ENCODE measurements at places on chromosomes 11 and 22.

GRCh38 chr22:32706149-32706548, 95.4 kb upstream of the TIMP3 start:
- DNase-seq, result no peak

GRCh38 chr11:86314636-86315035, 12.6 kb downstream of the HIKESHI start:
- DNase-seq, result no peak

DNA sequence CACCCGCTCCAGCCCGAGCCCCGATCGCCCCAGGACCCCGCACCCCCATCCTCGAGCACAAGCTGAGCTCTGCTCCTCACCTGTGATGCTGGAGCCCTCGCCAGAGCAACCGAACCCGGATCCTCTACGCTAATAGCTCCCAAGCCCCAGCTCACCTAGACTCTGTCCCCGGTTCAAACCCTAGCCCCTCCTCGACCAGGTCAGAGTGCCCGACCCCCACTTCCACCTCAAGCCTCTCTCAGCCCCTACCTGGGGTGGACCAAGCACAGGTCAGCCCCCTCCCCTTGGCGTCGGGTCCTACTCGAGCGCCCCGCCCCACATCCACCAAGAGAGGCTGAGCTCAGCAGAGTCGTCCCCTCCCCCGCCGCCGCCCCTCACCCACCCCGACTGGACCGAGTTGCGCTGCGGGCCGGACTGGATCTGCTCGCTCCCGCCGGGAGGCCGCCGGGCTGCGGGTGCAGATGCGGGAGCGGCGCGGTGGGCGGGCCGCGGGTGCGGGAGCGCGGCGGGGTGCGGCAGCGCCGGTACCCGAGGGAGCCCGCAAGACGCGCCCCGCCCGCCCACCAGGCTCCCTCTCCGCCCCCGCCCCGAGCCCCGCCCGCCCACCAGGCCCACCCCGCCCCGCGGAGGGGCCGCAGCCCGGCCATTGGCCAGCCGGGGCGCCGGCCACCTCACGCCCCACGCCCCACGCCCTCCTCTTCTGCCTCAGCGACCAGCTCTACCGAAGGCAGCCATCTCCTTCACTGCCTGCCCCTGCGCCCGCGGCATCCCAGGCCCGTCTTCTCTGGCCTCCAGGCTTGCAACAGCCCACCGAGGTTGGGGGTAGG, 577 bp upstream of the DKK3 start:
- peak; percentile 6 for DNase-seq

GRCh38 chr22:20240447-20240764, 27.7 kb downstream of the RTN4R start:
- DNase-seq, result no peak

- DNase-seq, result no peak
Measured at GRCh38 chr11:76237914-76238313, 31.6 kb upstream of the WNT11 start.

DNA sequence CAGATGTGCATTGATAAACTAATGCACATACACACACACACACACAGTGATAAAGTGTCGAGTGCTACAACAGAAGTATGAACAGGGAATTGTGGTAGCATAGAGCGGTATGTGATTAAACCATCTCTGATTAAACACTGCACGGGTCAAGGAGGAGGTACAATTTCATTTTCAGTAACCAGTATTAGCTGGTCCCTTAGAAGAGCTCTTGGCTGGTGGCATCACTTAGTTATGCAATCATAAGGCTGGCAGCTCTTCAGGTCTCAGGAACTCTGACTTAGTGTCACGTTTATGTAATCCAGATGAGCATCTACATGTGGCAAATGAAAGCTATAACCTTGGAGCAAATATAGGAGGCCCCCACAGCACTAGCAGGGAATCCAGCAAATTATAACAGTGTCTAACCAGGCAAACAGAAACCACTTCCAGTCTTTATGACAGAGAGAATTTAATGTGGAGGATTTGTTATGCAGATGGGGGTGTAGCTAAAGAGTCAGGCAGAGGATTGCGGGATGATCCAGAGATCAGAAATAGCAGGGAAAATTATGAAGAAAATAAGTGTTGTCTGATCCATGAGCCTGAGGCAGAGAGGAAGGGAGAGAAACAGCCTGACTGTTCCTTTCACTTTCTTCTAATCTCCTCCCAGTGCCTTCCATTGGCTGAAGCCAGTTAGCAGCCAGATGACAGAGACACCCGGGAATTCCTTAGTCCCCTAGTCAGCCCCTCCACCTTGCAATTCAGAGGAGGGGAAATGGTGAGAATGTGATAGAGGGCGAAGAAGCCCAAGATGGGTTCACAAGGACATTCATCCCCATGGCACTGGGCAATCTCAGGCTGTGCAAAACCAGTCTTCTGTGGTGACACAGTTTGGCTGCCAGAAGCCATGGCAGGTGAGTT, 533.1 kb upstream of the TENM4 start:
- no peak for DNase-seq

GRCh38 chr11:46667043-46667481, 33.4 kb downstream of the ARHGAP1 start:
- no peak for DNase-seq

GRCh38 chr11:111569476-111569875, 29.0 kb downstream of the LAYN start:
- DNase-seq, result no peak

GRCh38 chr11:99988471-99988837, 698.6 kb upstream of the ARHGAP42 start:
- no peak for DNase-seq

DNA sequence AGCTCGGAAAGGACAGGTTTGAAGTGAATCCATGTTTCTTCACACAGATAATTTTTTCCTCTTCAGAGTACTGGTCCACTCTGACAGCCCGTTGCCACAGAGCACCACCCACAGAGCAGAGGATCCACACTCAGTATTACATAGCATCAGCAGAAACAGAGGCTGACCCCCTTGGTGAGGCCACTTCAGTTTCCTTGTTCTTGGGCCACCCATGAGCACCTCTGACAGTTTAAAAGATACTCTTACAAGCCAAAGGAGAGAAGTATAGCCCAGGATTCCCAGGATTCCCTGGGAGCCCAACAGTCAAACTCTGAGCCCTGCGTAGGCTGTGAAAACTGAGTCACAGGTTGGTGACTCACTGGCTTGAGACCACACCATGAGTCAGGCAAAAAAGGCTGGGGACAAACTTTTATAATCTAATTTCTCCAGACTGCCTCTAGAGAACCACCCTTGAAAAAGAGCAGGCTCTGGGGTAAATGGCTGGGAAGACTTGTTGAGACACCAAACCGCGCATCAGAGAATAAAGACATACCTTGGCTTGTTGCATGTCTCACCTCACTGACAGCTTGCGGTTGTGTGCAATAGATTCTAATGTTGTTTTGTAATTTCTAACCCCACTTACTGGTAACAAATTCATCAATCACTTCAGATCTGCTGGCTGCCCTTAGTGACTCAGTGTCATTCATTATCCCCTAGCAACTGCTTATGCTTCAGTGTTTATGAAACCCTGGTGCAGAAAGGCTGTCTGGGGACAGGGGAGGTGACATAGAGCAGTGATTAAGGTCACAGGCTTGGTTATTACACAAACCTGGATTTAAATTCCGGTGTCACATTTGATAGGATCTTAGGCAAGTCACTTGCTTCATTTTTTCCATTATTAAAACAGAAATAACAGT, 56.9 kb upstream of the PRSS23 start:
- DNase-seq, result no peak

GRCh38 chr22:17717708-17718107, 56.6 kb downstream of the BID start:
- DNase-seq, result no peak

- DNase-seq, result no peak
Measured at GRCh38 chr11:8765294-8765693, 82.7 kb downstream of the RPL27A start.

GRCh38 chr11:130216221-130216550, 56.6 kb downstream of the ST14 start:
- DNase-seq, result no peak

DNA sequence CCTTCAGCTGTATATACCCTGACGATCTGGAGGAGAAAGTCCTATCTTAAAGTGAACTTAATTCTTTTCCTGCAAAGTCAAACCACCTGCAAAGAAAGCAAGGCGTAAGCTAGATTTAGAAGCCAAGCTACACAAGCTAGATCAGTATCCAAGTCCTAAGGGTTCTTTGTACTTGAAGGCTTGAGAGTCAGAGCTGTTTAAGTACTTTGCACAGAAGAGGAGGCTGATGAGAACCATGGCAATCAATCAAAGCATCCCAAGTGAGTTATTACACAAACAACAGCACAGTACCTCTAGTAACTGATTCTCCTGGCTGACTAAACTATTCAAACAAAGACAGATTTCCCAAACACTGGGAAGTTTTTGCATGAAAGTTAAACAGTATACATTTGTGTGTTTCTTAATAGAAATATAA, 1.9 kb downstream of the CDON start:
- DNase-seq, result no peak

DNA sequence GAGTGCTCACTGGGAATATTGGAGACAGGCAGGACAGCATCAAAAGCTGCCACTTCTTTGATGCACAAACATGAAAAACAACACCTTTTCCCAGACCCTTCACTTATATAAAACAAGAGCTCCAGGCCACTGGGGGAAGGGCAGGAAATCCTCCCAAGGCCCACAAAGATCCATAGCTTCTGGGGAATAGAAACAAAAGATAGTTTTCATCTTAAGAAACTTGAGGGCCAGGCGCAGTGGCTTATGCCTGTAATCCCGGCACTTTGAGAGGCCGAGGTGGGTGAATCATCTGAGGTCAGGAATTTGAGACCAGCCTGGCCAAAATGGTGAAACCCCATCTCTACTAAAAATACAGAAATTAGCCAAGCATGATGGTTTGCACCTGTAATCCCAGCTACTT, 15.3 kb downstream of the RTL6 start:
- DNase-seq, result no peak

DNA sequence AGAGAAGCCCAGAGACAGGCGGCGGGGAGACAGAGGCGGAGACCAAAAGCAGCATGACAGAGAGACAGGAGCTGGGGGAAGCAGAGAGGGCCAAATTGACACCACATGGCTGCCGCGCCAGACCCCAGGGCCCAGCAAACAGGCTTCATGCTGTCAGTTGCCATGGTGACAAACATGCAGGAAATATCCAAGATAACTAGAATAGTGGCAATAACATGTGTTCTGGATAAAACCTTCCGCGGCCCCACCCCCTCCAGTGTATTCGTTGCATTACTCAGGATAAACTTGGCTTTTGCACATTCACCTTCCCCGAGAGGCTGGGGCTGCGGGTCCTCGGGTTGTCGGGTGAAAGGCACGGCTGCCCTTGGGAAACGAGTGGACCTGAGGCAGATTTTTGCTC, 49.9 kb upstream of the CDON start:
- no peak for DNase-seq

DNA sequence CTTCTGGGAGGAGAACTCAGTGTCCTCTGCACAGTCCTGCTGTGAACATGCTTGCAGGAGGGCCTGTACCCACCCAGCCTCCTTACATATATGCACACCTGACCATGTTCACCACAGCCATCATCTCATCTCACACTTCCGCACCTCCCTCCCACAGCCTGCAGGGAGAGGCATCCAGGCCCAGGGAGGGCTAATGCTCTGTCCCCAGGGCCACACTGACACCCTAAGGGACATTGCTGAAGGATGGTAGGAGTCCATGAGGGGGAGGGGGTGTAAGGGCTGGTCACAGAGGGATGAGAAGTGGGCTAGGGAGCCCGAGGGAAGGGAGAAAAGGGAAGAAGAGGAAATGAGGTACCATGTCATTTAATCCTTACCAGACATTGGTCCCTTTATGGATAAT, 4.4 kb upstream of the KCNC1 start:
- no peak for DNase-seq

- DNase-seq, result no peak
Measured at GRCh38 chr22:20786536-20786979, 12.6 kb downstream of the SERPIND1 start.

DNA sequence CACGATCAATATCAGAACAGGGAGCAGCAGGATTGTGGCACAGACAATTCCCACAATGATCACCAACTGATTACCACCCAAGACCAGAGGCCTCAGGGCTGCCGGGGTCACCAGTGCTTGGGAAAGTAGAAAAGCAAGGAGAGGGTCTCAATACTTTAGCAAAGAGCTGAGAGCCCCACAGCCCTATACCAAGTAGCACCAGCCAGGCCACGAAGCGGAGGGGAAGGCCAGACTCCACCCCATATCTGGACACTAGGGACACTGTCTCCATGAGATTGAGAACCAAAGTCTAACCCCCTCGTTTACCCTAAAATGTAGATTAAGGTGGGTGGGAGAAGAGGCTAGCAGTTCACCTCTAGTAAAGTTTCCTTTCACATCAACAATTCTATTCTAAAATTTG, 24.1 kb upstream of the SCN2B start:
- no peak for DNase-seq

- no peak for DNase-seq
Measured at GRCh38 chr11:87290304-87290922, 252.7 kb downstream of the TMEM135 start.

DNA sequence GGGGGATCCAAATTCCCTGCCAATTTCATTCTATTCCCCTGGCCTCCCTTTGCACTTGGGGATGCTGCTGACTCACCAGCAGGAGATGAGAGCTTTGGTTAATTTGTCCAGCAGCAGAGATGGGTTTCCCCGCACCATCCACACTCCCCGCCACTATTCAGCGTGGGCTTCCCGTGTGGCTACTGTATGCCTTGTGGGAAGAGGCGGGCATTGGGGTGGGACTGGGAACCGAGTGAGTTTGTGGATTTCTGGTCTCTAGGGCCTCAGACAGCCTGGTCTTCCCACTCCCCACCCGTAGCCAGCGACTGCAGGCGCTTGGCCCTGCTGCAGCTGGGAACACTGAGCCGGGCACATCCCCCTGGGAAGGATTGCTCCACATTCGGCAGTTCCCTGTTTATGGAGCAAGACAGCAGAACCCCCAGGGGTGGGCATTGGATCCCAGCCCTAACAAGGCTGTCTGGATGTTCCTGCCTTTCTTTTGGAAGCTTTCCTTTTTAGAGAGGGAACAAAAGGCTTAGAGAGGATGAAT, 23.4 kb downstream of the KIAA1671 start:
- DNase-seq, result no peak

- no peak for DNase-seq
Measured at GRCh38 chr11:75441804-75442132, 8.8 kb upstream of the KLHL35 start.

DNA sequence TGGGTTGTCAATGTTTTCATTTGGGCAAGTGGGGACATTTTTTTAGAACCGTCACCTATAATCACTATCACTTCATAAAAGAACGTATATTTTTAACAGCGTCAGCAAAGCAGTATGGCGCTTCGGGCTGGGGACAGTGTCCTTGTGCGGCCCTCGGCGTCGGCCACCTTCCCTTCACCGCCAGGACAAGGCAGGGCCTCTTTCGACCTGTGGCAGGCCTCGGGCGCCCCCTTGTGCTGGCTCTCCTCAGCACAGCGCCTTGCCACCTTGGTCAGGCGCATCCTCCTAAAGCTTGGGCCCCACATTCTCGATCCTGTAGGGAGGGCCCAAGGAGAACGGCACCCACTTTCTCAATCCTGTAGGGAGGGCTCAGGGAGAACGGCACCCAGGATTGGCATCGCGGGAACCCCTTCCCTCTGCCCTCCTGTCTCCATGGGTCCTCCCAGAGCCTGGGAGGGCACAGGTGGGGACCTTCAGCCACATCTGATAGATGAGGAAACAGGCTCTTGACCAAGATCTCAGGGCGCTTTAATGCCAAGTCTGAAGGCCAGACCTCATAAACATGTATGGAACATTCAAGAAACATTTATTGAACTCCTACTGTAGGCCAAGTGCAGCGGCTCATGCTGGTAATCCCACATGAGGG, 11.5 kb upstream of the FADD start:
- DNase-seq, result peak; percentile 66

GRCh38 chr11:35529971-35530495, 4.6 kb upstream of the PAMR1 start:
- DNase-seq, result no peak

All from CD4-positive, alpha-beta T cell treated with Interleukin-6 for 4 hours (primary cell).